GM10248 (cell line): ENCODE measurements at places on chromosomes 16 and 17.
A peak's percentile ranks its signal among the peaks of the same experiment; 100 is the strongest.

DNA sequence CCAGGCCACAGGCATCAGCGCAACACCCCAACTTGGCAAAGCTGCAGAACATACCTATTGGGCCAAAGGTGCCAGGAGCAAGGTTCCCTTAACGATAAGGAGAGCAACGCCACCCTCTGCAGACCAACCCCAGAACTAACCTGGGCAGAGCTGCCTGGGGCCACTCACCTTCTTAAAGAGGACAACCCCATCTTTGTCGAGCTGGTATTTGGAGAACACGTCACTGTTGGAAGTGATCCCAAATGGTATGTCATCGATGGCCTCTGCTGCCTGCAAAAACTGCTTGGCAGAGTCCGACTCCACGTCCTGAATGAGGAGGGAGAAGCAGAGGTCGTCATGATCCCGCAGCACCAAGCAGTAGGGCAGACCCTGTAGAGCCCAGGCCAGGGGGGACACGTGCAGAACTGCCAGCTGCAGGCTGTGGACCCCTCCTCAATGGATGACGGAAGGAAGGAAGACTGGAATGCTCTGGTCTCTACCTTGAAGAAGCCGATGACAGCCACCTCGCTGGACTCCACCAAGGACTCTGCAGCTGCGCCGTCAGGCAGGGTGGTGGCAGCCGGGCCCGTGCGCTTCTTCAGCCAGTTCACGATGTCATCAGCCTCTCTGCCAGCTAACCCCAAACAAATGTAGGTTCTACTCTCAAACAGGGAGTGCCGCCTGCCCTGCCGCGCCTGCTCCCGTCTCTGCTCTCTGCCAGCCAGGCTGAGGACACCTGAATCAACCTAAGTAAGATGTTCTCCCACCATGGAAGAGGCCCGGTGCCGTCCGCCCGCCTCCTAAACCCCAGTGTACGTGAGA, 5.2 kb downstream of the P4HB start:
- no peak for DNase-seq

GRCh38 chr17:76151896-76152454, 10.9 kb upstream of the FOXJ1 start:
- no peak for DNase-seq

DNA sequence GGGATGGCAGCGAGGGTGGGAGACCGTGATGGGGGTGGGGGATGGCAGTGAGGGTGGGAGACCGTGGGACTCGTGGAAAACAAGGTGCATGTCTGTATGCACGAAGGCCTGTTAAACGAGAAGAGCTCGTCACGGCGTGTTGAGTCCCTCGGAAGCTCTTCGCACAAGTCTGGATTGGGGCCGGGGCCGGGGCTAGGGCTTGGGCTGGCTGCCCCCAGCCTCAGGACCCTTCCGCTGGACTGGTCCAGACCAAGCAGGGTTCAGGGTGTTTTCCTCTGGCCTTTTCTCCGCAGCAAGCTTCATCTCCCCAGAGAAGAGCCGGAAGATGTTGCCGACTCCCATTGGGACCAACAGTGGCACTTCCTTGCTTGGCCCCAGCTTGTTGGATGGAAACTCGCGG, 7.7 kb upstream of the JPT2 start:
- DNase-seq = no peak

DNA sequence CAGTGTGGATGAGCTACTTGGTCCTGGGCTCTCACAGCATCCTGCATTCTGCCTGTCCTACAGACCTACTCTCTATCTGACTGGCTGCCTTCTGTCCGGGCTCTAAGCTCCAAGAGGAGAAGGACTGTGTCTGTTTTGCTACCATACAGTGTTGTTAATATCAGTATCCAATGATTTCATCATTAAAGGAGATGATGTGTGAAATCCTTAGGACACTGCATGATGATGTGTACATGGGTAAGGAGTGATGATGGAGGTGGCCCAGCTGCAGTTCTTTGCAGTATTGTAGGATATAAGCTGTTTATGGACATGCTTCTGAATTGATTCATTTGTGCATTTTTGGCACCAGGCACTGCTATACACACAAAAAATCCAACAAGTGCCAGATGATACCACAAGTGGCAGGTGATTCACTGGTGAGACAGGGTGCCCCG, 536.9 kb upstream of the CDH11 start:
- no peak for DNase-seq

DNA sequence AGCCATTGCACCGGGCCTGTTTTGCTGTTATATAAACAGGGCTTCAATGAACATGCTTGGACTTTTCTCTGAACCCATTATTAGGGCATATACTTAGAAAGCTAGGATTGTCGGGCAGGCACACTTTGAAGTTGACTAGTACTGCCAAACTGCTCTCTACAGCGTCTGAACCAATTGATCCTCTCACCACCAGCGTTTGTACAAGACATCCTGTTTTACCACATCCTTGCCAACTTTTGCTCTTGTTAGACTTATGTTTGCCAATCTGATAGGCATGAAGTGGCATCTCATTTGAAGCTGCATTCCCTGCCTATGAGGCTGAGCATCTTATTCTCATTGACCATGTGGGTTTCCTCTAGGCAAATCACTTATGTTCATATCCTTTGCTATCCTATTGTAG, 7.4 kb upstream of the PPP1R9B start:
- no peak for DNase-seq

- no peak for DNase-seq
Measured at GRCh38 chr17:38546396-38546795, 59.4 kb downstream of the SRCIN1 start.

DNA sequence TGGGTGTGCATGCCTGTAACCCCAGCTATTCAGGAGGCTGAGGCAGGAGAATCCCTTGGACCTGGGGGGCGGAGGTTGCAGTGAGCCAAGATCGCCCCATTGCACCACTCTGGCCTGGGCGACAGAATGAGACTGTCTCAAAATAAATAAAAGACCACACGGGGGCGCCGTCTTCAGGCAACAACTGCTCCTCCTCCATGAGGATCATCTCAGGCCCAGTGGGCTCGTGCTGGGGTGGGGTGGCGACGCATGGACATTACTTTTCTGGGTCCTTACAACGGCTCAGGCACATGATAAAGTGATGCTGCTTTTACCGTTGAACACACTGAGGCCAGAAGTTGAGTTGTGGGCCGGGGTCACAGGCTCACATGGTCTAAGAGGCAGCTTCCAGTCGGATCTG, 56.2 kb downstream of the PRMT7 start:
- DNase-seq = peak; percentile 62

DNA sequence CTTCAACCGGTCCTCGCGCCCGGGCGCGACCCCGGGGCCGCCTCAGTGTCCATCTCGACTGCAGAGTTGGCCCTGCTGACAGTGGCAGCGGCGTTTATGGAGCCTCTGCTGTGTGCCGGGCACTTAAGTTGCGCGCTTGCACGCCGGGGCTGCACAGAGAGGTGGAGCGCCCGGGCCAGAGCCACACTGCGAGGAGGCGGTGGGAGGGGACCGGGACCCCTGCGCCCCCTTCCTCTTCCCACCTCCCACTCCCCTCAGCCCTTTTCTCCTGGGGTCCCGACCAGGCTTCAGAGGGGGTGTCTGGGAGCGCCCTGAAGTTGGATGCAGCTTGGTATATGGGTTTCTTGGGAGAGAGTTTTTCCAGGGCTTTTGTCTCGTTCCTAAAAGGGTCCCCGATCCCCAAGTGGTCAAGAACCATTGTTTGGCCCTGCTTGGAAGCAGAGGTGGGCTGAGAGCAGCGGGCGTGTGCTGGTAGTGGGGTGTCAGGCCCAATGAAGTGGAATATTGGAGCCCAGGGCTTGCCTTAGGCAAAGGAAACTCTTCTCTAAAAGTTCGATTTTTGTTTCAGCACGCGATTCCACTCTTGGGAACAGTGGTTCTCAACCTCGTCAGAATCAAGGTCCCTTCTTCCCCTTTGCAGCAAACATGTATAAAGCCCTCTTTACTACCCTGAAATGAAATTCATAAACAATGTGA, 605 bp downstream of the MRTFB start:
- DNase-seq = no peak

DNA sequence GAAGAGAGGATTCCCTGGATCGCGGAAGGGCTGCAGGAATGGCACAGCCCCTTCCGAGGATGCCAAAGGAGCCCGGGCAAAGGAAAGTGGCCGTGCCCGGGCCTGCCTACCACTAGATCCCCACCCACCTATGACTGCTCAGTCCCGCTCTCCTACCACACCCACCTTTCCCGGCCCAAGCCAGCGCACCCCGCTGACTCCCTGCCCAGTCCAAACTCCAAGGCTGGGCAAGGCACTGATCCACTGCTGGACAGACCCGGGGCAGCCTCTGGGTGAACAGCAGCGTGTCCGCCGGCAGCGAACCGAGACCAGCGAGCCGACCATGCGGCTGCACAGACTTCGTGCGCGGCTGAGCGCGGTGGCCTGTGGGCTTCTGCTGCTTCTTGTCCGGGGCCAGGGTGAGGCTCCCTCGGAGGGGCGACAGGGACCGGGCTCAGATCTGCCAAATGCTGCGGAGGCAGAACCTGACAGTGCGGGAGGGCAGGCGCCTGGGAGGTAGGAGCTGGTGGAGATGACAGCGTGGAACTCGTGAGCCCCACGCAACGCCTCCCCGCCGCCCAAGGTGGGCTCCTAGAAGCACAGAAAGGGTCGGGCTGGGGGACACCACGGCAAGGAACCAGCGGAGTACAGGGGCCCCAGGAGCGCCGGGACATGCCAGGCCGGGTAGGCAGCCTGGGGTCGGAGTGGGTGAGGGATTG, at the start of gene CES2:
TSS of gene CES2 (plus strand) at position 203 of the 698 bp plus-strand sequence. CDS start at position 323, 120 bp downstream.
- no peak for DNase-seq

GRCh38 chr17:48530887-48531272, at the start of gene HOXB1:
Gene HOXB1, minus strand, starts transcription at chr17:48531011. Its CDS starts 107 bp downstream, at chr17:48530904.
- no peak for DNase-seq

GRCh38 chr16:85491058-85491771, 121.9 kb upstream of the GSE1 start:
- DNase-seq = peak; percentile 79

DNA sequence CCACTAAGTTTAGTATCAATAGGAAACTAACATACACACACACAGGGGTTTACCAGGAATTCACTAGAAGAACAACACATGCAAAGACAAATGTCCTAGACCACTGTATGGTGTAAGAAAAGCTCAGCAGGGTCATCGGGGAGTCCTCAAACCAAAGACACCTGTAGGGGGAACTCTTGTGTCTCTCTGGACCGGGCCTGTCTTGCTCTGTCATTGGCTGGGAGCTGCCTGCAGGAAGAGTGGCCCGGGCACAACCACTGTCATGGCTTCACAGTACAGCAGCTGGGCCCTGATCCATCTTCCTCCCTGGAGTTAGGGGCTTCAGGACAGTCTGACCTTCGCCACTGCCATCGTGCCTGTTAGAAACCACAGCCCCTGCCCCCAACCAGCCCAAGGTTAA, 263.6 kb upstream of the DYNLRB2 start:
- DNase-seq = no peak

DNA sequence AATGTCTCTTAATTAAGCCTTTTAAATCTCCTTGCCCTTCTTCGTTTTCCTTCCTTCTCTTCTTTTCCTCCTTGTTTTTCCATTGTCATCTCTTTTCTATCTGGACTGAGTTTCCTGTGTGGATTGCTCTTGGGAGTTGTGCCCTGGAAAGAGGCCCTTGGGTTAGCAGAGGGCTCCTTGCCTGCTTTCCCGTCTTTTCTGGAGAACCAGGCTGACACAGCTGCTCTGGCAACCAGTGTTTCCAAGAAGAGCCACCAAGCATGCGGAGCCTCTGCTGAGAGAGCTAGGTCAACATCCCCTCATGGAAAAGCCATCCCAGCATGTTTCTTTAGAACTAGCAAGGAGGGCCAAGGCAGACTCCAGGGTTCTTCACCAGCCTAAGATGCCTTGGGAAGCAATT, 75.4 kb downstream of the HLF start:
- no peak for DNase-seq

GRCh38 chr16:7182510-7183109, 150.0 kb upstream of the RBFOX1 start:
- DNase-seq = no peak

- DNase-seq = peak; percentile 57
Measured at GRCh38 chr17:80774643-80775281, 216.9 kb upstream of the CHMP6 start.

GRCh38 chr16:47612711-47613110, 151.6 kb downstream of the PHKB start:
- no peak for DNase-seq

DNA sequence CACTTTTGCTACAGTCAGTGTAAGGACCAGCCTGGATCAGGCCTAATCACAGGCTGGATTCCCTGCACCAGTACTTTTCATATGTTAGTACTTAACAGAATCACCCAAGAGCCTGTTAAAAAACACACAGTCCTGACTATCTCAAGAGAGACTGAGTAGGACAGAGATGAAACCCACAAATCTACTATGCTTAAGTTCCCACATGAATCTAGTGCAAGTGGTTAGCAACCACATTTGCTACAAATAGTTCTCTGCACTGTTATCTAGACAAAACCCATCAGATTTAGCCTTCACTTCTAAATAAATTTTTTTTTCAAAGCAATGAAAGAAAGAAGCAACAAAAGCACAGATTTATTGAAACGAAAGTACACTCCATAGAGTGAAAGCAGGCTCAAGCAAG, 38.9 kb downstream of the SSH2 start:
- no peak for DNase-seq

DNA sequence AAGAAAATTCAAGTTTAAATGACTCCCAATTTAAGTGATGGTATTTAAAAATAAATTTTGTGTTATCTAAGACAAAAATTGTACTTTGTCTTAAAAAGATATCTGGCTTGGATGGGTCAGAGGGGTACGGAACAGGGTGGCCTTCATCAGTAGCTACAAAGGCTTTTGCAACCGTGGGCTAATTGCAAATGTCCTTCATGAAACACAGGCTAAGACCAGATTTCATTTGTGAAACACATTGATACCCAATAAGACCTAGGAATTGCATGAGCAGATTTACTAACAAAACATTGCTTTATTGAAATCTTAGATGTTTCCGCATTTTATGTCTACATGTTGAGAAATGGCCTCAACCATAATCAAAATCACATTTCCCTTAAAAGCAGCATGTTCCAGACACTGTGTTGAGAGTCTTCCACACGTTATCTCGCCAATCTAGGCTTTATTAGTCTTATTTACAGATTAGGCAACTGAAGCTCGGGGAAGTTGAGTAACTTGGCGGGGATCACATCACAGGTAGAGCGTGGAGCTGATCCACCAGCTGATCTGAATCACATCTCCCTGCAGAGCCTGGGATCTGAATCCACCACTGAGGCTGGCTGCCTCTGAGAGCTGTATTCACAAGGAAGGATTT, 21.8 kb downstream of the FBXO39 start:
- DNase-seq = no peak

- DNase-seq = no peak
Measured at GRCh38 chr16:46826631-46827030, 4.3 kb downstream of the C16orf87 start.
